ENCODE measurements at places on chromosomes 7 and 10.

DNA sequence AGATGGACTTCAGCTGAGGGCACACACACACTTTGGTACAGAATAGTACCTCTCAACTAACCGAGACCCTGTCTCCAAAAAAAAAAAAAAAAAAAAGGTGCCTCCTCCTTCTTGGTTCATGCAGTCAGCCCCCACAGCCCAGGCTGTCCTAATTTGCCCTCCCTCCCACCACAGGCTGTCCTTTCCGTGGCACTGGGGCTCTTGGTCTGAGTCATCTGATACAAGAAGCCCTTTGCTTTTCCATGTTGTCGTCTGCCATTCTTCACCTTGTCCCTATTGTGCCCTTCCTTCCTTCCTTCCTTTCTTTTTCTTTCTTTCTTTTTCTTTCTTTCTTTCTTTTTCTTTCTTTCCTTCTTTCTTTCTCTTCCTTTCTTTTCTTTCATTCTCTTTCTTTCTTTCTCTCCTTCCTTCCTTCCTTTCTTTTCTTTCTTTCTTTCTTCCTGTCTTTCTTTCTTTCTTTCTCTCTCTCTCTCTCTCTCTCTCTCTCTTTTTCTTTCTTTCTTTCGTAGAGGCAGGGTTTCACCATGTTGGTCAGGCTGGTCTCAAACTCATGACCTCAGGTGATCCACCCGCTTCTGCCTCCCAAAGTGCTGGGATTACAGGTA is 96.0 kb upstream of the IKZF1 start:
- DNase-seq: no peak

DNA sequence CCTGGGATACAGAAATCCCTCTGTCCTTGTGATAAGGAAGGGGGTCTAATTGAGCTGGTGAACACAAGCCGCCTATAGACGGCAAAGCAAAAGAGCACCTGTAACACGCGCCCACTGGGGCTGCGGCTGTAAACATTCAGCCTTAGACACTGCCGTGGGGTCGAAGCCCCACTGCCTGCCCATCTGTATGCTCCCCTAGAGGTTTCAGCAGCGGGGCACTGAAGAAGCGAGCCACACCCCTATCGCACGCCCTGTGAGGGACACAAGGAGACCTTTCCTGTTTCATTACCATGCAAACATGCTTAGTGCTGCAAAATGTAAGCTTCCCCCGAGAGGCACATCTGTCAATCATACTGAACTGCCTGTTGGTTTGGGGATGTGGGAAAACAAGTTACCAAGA is 82.1 kb downstream of the NRP1 start:
- no peak for DNase-seq

- DNase-seq: no peak
These were observed 22.6 kb downstream of the AQP1 start for GRCh38 chr7:30934225-30934624.

GRCh38 chr10:8840356-8840755 is 785.9 kb downstream of the GATA3 start:
- DNase-seq: no peak

- DNase-seq: no peak
These were observed 211.1 kb upstream of the RNF32 start for GRCh38 chr7:156429514-156429913.

DNA sequence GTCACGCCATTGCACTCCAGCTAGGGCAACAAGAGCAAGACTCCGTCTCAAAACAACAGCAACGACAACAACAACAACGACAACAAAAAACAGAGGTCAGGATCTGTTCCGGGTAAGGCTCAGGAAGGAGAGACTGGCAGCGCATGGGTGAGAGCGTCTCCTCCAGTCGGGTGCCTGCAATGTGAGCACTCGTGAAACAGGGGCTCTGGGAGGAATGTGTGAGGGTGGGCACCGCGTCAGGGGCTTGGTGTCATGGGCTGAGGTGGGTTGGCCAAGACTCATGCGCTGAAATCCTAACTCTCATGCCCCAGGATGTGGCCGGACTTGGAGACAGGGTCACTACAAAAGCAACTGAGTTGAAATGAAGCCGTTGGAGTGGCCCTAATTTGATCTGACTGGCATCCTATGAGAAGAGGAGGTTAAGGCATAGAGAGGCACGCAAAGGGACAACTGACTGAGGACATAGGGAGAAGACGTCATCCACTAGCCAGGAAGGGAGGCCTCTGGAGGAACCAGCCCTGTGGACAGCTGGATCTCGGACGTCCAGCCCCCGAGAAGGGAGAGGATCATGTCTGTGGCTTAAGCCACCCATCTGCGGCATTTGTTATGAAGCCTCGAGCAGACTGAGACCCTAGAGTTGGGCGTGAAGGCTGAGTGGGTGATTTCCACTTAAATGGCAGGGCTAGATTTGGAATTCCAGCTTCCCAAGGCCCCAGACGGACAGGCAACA is 241.5 kb upstream of the PITRM1 start:
- DNase-seq: no peak

GRCh38 chr10:43068471-43069210 is 8.2 kb upstream of the RET start:
- no peak for DNase-seq

- no peak for DNase-seq
These were observed 102.4 kb downstream of the USP6NL start for GRCh38 chr10:11509036-11509435.

DNA sequence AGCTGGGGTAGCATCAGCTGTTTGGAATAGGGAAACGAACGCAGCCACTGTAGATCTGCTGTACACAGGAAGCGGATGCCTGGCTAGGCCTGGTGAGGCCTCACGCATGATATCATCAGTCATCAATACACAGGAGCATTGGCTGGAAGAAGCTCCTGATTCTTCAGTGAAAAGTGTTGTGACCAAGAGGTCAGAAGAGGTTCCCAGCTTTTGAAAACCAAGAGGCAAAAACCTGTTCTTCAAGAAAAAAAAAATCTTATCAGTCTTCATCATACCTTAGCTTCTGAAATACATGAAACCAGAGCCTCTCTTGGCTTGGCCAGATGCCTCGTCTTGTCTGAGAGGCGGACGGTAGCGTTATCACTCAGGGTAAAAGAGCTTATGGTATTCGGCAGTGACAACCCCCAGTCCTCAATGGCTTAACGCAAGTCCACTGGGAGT is 139.3 kb upstream of the TCF7L2 start:
- no peak for DNase-seq

GRCh38 chr10:63798599-63799498 is 277.6 kb downstream of the REEP3 start:
- no peak for DNase-seq

GRCh38 chr7:126079581-126079980 is 1150.0 kb upstream of the POT1 start:
- DNase-seq: no peak

- no peak for DNase-seq
These were observed 25.6 kb upstream of the SOSTDC1 start for GRCh38 chr7:16491148-16491547.

GRCh38 chr10:108615576-108616320 is 1307.6 kb downstream of the XPNPEP1 start:
- DNase-seq: no peak

- DNase-seq: no peak
These were observed 59.4 kb downstream of the MARCHF5 start for GRCh38 chr10:92350411-92350810.

GRCh38 chr10:77240041-77240652 is 397.5 kb downstream of the KCNMA1 start:
- no peak for DNase-seq

DNA sequence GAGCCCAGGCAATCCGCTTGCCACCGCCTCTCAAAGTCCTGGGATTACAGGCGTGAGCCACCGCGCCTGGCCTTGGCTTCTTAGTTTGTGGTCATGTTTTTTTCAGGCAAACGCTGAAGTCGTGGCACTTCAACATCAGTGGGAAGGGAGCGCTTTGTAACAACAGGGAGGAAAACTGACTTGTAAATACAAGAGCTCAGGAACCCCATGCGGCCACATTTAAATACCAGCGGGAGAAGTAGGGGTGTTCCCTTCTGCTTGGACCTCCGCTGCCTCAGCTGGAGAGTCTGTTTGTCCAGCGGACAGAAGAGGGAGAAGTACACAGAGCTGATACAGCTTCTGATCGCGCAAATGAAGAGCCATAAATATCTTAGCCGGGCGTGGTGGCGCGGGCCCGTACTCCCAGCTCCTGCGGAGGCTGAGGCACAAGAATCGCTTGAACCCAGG is 108.7 kb upstream of the KMT2C start:
- DNase-seq: no peak

DNA sequence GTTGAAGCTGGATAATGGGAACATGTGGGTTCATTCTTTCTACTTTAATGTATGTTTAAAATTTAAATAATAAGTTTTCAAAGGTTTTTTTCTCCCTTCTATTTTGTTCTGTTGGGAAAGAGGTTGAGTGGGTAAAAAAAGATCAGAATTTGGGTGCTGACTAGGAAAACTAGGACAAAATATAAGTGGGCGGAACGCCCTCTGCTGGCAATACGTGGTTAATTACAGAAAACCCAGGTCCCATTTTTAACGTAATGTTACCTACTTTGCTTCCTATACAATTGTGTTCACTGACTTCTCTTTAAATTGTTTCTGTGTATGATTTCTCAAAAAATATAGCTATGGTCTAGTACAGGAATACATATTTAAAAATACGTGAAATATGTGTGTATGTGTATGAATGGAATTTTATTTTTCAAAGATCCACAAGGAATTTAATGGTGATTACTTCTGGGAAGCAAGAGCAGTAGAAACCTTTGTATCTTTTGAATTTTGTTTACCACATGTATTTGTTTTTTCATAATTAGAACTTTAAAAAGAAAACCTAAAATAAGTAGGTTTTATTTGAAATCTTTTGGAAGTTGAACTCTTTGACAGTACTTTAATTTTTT is 8.7 kb downstream of the ECD start:
- no peak for DNase-seq

DNA sequence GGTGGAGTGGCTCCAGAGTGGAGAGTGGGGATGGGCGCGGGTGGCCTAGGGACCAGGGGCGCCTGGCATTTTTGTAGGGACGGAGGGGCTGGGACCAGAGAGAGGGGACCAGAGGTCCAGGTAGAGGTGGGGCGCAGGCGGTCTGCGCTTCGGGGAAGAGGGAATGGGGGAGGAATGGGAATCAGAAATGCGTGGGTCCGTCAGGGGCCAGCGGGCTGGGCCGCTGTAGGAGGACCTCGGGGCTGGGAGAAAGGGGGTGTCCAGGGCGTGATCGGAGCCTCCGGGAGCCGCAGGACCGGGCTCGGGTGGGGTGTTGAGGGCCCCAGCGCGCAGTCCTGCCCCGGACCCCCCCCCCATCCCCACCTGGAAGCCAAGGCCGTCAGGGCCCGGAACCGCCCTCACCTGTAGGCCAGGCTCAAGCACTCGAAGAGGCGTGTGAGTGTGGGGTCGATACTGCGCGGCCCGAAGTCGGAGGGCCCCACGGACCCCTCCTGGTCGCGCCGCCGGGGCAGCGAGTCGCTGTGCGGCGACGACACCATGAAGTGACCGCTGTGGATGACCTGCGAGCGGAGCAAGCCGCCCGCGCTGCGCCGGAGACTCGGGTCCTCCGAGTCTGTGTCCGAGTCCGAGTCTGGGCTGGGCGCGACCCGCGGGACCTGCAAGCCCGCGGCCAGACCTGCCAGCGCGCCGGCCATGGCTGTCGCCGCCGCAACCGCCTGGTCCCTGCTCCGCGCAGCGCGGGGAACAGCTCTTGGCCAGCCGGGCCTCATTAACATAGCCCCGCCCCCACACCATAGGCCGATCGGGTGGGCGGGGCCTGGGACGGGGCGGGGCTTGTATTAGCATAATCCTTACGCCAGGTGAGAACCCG is at the start of gene MLXIPL:
TSS of gene MLXIPL (minus strand) at position 725 of the 871 bp plus-strand sequence. CDS start at position 695, 30 bp downstream.
- peak; percentile 36 for DNase-seq

- no peak for DNase-seq
These were observed 1168.7 kb upstream of the AUTS2 start for GRCh38 chr7:68429411-68430117.

DNA sequence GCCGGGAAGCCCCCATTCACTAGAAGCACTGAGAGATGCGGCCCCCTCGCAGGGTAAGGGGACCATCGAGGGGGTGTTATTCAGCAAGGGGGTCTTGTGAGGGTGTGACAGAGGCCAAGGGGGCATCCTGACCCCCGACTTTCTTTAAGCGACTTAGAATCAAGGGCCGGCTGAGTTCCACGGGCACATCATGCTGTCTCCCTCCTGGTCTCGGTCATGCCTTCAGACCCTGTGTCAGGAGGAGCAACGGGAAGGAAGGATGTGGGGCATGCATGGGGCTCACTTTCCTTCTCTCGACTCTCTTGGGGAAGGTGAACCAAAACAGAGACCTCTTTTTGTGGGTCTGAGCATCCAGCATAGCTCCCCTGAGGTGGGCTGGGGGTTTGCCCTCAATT is 2.5 kb downstream of the ACSL5 start:
- DNase-seq: no peak

GRCh38 chr10:97128039-97128492 is 57.7 kb downstream of the SLIT1 start:
- DNase-seq: no peak

DNA sequence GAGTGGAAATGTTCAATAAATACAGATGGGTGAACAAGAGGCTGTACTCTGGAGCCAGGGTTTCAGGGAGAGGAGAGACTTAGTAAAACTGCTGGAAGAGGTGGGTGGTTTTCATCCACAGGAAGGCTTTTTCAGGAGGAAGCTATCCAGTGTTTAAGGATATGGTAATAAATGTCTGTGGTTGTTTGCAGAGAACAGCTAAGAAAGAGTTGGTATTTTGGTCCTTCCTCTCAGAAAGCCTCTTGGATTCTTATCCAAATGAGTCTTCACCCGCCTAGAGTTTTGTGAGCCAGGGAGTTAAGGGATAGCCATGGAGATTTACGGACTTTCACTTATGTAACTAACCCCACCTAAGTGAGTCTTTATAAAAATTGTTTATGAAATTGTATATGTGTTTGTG is 95.7 kb downstream of the GNAI1 start:
- DNase-seq: no peak

- DNase-seq: no peak
These were observed 36.5 kb upstream of the TMEM140 start for GRCh38 chr7:135111379-135111778.

DNA sequence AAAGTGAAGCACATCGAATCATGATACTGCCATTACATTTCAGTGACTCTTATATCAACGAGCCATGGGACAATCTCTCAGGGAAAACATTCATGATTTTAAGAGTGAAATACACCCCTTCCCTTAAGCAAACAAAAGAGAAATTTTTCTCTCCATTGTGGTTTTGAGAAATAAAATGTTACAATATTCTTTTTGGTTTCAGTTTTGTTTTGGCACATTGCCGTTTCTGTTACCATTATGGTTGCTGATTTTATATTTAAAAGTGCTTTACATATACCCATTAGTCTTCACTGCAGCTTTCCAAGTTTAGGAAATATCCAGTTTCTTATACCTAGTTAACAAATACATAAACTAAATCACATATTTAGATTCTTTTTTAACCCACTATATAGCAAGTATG is 126.8 kb upstream of the SEM1 start:
- no peak for DNase-seq

GRCh38 chr10:1629326-1630198 is 107.8 kb downstream of the ADARB2 start:
- no peak for DNase-seq

GRCh38 chr10:131842351-131843088 is 58.3 kb upstream of the PPP2R2D start:
- DNase-seq: no peak

DNA sequence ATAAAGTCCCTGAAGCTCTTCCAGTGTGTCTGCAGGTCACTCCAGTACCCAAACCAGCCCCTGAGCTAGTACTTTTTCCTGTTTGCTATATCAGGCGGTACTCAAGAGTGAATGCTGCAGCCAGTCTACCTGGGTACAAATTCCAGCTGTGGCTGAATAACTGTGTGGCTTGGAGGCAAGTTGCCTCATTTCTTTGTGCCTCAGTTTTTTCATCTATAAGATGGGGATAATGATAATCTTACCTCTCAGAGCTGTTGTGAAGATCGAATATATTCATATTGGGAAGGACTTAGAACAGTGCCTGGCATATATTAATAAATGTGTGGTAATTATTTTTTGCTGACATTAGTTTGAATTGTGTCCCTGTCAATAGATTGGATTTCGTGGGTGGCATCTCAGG is 191.2 kb downstream of the WDR11 start:
- no peak for DNase-seq
